ENCODE measurements at places on chromosomes 1 and 21.

- no peak for DNase-seq
These were observed 17.4 kb downstream of the SDC3 start for GRCh38 chr1:30891227-30891552.

DNA sequence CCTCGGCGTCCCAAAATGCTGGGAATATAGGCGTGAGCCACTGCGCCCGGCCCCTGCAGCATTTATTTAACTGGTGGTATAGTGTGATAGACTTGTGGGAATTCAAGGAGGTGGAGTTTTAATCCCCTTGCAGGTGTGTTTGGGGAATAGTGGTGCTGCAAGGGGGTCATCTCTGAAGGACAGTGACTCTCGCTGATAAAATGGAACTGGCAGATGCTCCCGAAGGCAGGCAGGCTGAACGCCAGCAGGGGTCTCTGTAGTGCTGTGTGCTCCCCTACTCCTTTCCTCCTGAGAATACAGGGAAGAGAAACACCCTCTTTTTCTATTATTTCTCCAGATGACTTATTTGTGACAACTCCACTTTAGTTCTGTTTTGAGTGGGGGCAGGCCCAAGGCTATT is 4.0 kb downstream of the OSCP1 start:
- no peak for DNase-seq

DNA sequence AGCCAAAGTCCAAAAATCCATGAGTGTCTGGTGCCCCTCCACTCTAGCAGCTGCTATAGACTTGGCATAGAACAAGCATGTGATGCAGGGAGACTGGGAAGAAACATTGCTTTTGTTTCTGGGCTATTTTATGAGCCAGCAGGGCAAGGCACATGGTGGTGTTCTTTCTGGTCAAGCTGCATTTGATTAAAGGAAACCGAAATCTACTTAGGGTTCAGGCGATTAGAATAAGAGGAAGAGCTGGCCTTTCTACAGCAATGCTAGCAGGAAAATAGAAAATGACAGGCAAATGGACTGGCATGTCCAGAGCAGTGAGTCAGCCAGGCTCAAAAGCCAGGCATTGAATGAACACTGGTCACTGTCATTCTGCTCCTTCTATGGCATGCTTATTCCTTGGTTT is 28.5 kb upstream of the ARHGAP29 start:
- no peak for DNase-seq

DNA sequence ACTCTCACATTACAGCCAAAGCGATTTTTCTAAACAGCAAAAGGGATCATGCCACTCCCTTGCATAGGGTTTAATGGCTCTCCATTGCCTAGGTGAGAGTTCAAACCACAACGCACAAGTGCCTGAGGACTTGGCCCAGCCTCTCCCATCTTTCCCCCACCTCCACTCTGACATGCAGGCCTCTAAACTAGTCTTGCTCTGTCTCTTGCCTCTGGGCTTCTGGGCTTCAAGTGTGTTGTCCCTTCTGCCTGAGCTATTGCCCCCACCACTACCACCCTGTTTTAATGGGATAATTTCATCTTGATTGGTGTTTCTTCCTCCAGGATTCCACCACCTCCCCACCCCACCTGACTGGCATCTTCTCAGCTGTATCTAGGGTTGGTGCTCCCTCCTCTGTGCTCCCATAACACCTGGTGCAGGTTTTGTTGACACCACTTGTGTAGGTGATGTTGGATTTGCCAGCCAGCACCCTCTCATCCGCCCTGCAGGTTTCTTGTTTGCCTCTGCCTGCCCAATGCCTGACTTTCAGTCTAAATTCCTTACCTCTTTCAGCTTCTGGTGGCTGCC is 2.7 kb upstream of the ZBTB21 start:
- DNase-seq: no peak

GRCh38 chr1:237613984-237614383 is 276.7 kb downstream of the ZP4 start:
- DNase-seq: no peak

GRCh38 chr1:206563367-206564207 is 48.7 kb downstream of the EIF2D start:
- DNase-seq: no peak

DNA sequence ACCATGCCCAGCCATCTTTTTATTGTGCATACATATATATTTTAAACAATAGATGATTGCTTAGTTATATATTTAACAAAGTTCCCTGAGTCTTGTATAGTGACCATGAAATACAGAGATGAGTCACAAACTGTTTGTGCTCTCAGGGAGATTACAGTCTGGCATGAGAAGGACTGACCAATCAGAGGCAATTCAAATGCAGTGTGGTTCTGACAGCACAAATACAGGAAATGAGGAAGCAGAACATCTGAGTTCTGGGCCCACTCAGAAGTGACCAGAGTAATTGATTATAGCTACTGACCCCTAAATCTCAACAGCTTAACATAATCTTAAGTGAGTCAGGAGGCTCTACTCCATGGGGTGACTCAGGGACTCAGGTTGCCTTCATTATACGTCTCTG is 534.5 kb downstream of the OMA1 start:
- no peak for DNase-seq

- no peak for DNase-seq
These were observed 251.4 kb downstream of the FAM72C start for GRCh38 chr1:143720087-143721023.

- DNase-seq: no peak
These were observed 9.6 kb upstream of the GPR37L1 start for GRCh38 chr1:202112859-202113689.

DNA sequence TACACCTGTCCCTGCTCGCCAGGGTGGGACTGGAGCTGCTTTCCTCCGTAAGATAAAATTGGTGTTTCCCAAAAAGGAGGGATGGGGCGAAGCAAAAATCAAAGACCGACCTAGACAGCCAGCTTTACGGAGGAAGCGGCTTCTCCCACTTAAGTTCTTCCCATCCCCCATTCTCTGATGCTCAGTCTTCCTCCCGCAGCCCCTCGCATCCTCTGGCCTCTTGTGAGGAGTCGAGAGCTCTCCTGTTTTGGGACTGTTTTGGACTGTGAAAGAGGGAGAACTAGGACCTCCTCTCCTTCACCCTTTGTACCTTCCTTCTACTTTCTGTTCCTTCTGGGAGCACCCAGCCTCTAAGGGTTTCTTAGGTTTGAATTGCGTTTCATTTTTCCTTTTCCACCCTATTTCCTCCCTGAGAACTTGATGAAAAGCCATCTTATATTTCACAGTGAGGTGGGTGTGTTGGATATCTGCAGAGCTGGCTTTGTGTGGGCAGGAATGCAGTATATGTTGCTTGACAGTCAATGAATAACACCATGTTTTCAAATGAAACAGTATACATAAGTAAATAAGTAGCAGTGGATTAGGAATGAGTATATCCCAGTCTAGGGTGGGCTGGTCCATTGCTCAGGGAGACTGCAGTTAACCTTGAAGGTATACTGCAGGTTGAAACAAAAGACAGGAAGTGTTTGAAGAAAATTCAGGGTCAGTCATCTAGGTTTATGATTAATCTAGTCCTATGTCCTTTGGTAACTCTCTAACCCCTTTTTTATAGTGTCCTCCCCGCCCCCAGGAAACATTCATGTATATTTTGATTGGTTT is 848 bp downstream of the CTTNBP2NL start:
- no peak for DNase-seq

DNA sequence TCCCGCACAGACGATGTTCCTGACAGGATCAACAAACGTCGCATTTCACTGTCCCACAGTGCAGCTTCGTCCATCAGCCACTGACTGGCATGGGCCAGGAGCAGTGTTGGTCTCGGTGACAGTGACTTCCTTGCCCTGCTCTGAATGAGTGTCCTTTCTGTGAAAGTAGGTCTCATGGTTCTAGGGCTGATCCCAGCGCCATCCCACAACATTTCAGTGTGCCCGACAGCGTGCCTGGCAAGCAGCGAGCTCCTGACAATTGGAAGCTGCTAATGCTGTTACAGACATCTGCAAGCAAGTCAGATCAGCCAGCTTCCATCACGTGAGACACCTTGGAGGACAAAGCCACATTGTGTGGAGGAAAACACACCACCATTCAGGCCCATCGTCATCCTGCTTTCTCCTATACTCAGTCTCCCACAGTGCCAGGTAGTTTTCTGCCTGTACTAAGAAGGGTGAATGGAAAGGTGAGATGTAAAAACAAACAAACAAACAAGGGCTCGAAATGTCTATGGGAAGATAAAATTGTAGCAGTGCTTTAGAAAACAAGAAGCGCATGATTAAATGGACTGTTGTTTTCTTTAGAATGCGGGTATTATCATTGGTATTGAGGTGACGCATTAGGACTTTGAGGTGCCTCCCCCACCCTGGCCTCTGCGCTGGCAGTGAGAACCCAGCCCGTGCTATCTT is 21.9 kb downstream of the ERRFI1 start:
- DNase-seq: no peak

DNA sequence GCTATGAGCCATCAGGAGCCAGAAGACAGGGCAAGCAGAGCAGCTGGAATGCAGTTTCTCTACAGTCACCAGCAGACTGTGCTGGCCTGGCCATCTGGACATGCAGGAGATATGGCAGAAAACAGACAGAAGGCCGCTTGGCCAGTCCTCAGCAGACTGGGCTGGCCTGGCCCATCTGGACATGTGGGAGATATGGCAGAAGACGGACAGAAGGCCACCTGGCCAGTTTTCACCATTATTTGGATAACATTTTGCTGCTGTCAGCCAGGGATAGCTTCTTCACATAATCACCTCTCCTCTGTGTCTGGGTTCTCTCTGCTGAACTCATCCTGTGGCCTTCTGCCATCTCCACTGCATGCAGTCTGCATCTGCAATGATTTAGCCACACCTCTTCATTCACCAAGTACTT is 25.0 kb upstream of the CACYBP start:
- no peak for DNase-seq

- no peak for DNase-seq
These were observed 59.2 kb downstream of the KRTAP19-8 start for GRCh38 chr21:30979054-30979453.

- no peak for DNase-seq
These were observed 25.8 kb upstream of the NUF2 start for GRCh38 chr1:163295949-163296348.

DNA sequence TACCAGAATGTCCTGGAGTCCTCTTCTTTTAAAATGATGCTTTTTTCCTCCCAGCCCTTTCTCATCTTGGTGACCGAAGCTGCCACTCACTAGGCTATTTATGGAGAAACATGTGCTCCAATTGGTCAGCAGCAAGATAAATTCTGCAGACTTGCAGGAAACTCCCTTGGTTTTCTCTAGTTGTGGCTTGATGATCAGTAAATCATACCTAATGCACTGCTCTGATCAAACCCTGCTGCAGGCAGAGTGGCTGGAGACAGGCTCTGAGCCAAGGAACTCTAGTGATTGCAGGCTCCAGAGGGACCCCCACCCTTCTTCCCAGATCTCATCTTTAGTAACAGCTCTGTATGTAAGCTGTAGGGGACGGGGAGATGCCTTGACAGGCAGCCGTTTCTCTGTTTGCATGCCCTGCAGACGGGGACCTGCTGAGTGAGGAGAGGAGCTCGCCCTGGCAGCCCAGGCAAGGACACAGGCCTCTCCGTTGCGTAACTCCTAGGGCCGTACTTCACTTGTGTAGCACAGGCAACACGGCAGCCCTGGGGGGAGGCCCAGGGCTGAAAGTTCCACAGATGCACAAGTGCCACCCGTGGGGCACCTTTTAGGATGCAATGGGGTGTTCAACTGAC is 14.5 kb downstream of the SLC6A17 start:
- no peak for DNase-seq

- no peak for DNase-seq
These were observed 53.9 kb upstream of the ZC3H12A start for GRCh38 chr1:37420456-37420855.

DNA sequence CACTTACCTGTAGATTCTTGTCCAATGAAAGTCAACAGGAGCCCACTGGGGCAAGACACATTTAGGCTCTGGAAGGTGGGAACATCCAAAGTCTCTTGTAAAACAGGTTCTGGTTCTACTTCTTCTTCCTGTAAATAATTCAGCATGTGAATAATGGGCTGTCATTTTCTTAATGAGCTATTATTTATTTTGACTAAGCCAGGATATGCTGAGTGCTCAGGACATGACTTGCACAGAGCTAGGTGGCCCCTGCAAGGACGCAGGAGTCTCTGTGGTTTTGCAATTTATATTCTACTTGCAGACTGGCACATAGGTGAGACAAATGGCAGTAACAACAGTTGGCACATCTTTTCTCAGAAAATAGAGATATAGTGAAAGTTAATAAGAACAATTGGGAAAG is 98.7 kb downstream of the WDR3 start:
- DNase-seq: no peak

GRCh38 chr1:162138599-162139181 is 69.2 kb downstream of the NOS1AP start:
- DNase-seq: no peak

DNA sequence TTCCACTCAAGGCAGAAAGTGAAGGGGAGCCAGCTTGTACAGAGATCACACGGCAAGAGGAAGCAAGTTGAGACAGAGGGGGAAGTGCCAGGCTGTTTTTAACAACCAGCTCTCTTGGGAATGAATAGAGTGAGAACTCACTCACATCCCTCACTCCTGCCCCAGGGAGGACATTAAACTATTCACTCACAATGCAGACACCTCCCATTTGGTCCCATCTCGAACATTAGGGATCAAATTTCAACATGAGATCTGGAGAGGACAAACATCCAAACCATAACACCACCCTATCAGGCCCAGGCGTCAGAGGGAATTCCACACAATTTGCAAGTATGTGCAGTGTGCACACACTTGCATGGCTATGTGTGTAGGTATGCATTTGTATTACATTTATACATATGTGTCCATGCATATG is 62.7 kb downstream of the DMAP1 start:
- no peak for DNase-seq

DNA sequence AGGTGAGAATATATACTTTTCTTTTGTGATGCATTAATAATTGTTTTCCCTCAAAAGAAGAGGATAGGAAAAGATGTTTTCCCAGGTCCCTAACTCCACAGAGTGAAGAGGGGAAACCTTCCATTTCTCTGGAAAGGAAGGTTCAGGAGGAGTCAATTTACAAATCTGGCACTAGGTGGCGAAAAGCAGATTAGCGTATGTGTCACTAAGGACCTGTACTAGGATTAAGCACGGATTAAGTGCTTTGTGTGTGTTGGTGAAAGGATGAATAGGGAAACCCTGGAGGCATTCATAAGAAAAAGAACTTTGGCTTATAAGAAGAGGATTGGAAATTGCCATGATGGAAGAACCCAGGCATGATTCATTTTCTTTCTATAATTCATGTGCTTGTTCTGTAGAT is 410.1 kb upstream of the PLXNA2 start:
- DNase-seq: no peak

DNA sequence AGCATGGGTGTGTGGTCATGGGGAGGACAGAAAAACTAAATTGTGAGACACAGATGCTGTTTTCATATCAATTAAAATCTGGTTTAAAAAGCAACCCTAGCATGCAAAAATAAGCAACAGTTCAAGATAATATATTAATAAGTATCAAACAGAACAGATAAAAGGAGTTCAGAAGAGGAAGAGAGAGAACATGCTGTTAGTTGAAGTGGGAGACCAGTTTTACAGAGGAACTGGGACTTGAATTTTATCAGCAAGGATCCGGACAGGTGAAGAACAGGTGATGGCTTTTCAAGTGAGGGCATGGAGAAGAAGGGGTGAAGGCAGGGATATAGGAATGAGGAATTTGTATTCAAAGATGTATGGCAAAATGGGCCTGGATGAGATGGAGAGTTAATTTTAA is 75.9 kb downstream of the PRRX1 start:
- no peak for DNase-seq

GRCh38 chr1:198671136-198671535 is 32.3 kb downstream of the PTPRC start:
- no peak for DNase-seq
